RCC 7860 (cell line): ENCODE measurements at places on chromosomes 4 and X.

GRCh38 chr4:15545371-15545770 is 75.7 kb downstream of the CC2D2A start:
- no peak for DNase-seq

DNA sequence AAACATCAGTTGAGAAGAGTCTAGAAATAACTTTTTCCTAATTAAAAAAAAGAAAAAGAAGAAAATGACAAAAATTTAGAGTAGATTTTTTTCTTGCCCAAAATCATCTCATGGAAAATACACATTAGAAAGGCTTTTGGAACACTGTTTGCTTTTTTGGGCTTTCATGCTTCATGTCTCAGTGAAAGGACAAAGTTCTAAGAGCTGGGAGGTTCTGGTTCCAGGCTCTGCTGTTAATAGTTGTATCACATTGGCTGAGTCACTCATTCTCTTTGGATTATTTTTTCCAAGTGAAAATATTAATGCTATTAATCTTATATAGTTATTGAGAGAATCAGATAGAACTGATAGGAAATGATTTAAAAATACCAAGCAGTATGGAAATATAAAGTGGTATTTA is 32.9 kb upstream of the ETNPPL start:
- DNase-seq: no peak

DNA sequence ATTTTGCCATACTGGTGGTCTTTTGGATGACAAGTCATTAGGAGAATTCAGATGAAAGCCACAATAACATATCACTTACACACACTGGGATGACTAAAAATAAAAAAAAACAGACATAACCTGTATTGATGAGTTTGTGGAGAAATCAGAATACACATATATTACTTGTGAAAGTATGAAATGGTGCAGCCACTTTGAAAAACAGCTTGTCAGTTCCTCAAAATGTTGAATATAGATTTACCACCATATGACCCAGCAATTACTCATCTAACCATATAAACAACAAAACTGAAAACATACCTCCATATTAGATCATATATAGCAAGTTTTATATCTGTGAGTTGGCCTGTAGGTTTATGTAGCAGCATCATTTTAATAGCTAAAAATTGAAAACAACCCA is 608.7 kb downstream of the TLL1 start:
- DNase-seq: no peak

GRCh38 chr4:33685939-33686338 is 2558.4 kb downstream of the ARAP2 start:
- DNase-seq: no peak
